ENCODE measurements at places on chromosomes 7 and 10.

GRCh38 chr10:49644035-49644646 lies 30.3 kb downstream of the CHAT start:
- DNase-seq = no peak

GRCh38 chr7:28018020-28018419 lies 162.6 kb downstream of the JAZF1 start:
- DNase-seq = no peak

- no peak for DNase-seq
Observed at GRCh38 chr7:24902276-24902675, 77.7 kb downstream of the OSBPL3 start.

GRCh38 chr7:116161728-116162127 lies 48.6 kb upstream of the TES start:
- no peak for DNase-seq

DNA sequence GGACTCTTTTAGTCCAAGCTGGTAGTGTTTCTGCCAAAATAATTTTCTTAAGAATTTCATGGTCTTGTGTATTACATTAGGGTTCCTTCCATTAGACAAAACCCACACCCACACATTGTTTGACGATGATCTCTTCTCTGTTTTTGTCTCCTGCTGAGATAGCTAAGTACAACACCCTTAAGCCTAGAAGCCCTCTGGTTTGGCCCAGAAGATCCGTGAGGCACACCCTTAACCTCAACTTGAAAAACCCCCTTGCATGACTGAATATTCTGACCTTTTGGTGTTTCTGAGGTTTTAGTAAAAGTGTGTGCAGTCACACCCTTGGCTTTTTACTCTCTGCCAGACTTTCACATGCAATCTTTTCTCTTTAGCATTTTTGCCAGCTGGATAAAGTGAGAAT lies 29.3 kb upstream of the ERCC6 start:
- DNase-seq = no peak

- no peak for DNase-seq
Observed at GRCh38 chr10:62335326-62335725, 38.8 kb upstream of the ZNF365 start.

- DNase-seq = peak; percentile 6
Observed at GRCh38 chr10:26621889-26622711, 75.4 kb upstream of the PDSS1 start.
